ENCODE measurements at places on chromosomes 3 and 15.

DNA sequence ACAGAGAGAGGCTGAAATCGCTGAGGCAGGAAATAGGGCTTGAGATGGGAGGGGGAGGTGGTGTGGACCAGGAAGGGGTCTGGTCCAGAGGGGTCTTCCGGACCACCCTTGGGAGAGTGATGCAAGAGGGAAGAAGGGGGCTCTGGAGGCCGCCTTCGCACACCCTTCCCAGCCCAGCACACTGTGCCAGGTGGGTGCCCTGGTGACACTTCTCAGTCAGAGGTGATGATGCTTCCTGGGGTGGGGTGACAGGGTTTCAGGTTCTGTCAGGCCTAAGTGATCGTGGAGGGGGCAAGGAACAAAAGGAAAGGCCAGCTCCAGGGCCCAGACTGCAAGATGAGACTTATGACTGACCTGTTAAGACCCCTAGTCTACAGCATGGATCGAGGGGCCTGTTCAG, 12.7 kb downstream of the SEMA3G start:
- DNase-seq, result no peak

GRCh38 chr3:53089511-53089910, 40.7 kb downstream of the RFT1 start:
- no peak for DNase-seq

DNA sequence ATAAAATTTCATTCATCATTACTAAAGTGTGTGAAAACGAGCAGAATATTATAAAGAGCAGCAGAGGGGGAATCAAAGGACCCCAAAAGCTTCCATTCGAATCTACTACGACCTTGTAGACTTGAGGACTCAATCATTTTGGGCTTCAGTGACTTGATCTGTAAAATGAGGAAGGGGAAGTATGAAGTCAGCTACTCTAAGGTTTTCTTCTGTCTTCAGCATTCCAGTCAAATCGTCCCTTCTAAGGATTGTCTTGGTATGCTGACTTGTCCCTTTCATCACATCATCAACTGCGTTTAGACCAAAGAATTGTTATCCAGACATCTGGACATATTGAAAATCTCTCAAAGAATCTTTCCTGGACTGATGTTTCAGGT, 44.8 kb downstream of the PLD1 start:
- no peak for DNase-seq

DNA sequence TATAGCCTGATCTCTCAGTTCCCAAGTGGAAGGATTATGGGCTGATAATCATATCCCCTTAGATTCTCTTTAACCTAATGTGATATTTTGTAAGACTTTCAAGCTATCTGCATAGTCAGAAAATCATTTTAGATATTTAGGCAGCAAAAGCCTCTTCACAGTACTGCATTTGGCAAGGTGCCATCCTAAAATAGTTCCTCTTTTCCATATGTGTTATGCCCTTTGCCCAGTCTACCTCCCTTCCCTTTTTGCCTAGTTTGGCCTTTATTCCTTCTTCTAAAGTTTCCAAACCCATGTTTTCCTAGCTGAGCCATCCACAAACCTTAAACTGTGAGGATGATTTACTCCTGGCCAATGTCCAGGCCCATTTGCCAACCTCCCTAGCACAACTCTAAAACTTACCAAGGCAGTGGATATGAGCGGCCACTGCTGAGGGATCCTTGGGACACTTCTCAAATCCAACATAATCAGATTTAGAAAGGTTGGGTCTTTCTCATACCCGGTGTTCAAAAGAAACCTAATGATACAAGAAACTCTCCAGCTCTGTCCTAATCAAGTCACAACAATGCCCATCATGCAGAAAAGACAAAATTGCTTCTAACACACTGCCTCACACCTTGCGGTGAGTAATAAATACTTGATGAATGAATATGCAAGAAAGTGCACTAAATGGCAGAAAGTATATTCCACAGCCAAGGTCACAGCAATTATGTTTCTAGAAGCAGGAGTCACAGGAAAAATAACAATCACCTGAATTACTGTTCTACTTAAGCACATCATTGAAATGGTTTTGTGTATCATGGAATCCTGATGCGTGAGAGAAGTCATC, 493.9 kb downstream of the NLGN1 start:
- DNase-seq, result no peak

DNA sequence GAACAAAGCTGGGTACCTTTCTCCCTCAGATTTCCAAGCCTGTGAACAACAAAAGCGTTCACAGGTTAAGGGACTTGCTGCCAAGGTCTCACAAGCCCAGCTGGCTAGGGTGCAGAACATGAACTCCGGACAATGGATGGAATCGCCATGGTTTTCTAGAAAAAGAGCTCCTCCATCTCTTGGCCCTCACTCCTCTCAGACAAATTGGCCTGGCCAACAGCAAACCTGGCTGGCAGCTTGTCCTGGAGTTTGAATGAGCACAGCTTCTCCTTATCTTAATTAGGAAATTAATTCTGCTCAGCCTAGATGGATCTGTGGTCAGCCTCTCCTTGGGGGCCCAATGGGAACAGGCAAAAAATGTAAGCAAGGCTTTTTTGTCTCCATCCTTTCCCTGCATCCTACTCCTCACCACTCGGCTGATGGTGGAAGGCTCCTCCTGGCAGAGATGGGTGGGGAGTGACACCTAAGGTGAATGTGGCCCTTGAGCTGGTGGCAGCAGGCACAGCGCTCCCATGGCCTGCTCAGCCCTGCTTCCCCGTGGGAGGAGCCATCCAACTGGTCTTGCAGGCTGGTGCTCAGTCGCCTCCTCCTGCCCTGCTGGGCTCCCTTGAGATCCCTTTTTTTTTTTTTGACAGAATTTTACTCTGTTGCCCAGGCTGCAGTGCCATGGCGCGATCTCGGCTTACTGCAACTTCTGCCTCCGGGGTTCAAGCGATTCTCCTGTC, 5.8 kb downstream of the KLHL25 start:
- no peak for DNase-seq

GRCh38 chr3:49805897-49806701, 3.0 kb downstream of the INKA1 start:
- DNase-seq, result no peak

GRCh38 chr15:68449389-68449788, 17.4 kb upstream of the ITGA11 start:
- no peak for DNase-seq

GRCh38 chr3:55264919-55265318, 222.2 kb downstream of the WNT5A start:
- no peak for DNase-seq

GRCh38 chr3:124605781-124606579, 124.3 kb upstream of the UMPS start:
- no peak for DNase-seq

DNA sequence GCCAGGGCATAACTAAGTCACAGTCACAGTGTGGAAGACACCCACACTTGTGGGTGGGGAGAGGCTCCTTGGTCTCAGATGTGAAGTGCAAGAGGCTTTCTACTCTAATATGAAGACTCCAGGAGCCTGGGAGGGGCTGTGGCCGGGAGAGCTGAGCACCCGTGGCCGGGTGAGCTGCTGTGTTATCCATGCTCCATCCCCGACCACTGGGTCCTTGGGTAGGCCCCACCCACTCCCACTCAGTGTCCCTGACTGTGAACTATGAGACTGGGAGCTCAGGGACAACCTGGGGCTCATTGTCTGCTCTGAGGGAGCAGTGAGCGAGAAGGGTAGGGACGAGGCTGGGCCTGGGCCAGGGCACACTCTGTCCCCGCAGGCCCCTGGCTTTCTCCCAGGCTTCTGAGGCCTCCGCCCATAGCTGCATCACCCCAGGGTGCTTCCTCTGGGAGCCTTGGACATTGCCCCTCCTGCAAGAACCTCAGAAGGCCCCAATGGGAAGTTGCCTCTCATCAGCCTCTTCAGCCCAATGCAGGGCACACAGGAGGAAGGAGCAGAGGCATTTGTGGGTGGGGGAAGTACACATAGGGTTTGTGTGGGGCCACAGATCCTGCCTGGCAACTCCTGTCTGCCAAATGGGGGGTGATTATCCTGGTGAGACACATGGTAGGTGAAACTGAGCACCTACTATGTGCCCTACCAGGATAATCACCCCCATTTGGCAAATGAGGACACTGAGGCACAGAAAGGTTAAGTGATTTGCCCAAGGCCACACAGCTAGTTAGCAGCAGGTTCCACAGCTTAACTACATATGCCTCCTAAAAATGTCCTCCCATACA, 2.4 kb downstream of the ANPEP start:
- no peak for DNase-seq

DNA sequence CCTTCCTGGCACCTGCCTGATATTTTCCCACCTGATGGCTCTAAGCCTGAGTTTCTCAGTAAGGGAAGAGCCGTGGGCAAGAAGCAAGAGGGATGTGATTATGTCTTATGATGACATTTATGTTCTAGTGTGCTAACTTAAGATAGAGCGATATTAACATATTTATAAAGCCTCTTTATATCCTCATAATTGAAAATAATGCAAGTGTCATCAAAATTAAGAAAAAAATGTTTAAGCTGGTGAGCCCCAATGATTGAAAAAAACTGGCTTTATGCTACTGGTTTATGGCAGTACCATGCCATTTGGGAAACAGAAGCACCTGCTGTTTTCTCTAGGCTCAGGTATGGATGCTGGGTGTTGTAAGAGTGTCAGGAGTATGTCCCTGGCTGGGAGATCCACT, 431.5 kb upstream of the TPM1 start:
- DNase-seq, result no peak

- DNase-seq, result no peak
Observed at GRCh38 chr3:105829229-105829628, 39.6 kb downstream of the CBLB start.

DNA sequence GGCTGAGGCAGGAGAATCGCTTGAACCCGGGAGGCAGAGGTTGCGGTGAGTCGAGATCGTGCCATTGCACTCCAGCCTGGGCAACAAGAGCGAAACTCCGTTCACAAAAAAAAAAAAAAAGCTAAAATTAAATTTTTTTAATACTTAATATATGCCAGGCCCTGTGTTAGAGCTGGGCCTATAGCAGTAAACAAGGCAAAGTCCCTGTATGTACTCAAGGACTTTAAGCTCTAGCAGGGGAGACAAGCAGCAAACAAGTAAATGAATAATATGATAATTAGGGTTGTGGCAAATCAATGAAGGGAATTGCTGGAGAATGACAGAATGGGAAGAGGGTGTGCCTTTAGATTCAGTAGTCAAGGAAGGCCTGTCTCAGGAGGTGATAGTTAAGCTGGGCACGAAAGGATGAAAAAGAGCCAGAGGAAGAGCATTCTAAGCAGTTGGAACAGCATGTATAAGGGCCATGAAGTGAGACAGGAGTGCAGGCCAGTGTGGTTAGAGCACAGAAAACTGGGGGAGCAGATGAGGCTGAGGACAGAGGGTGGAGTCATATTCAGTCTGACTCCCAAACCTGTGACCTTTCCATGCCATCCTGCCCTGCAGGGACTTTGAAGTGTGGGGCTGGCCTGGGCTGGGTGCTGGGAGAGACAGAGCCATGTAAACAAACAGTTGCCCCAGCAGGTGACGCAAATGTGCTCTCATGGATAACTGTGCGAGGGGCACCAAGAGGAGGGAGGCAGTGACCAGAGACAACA, 6.6 kb upstream of the RAF1 start:
- no peak for DNase-seq

GRCh38 chr3:141605883-141606282, 119.1 kb downstream of the RASA2 start:
- no peak for DNase-seq

DNA sequence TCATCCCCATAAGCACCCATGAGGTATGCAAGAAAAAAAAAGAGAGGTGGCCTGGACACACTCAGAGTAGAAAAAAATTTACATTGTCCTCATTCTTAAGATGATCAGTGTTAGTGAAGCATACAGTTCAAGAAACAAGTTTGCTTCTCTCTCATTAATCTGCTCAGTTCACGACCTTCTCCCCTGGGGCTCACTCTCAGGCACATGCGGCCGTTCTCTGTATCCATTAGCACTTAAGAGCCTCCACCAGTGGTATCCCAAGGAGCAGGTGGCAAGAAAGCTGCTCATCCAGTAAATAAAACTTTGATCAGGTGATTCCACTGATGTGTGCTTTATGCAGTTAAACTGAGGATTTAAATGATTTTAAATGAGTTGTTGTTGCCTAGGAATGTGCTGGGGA, 57.4 kb downstream of the ARHGAP31 start:
- no peak for DNase-seq

GRCh38 chr3:71444028-71444860, 139.3 kb downstream of the FOXP1 start:
- DNase-seq, result no peak

DNA sequence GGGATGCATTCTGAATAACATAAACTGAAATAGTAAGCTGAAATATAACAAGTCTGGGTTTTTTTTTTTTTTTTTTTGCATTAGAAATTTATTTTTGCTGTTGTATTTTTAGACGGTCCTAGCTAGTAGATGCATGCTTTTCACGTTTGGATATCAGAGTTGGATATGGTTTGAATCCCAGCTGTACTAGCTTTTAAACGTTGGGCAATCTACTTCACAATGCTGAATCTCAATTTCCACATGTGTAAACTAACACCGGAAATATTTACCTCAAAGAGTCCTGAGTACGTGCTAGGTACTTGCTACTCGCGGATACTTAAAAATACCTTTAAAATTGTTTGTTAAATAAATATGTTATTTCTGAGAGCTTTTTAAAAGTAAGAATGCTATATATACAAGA, 139.8 kb downstream of the BBX start:
- DNase-seq, result no peak

DNA sequence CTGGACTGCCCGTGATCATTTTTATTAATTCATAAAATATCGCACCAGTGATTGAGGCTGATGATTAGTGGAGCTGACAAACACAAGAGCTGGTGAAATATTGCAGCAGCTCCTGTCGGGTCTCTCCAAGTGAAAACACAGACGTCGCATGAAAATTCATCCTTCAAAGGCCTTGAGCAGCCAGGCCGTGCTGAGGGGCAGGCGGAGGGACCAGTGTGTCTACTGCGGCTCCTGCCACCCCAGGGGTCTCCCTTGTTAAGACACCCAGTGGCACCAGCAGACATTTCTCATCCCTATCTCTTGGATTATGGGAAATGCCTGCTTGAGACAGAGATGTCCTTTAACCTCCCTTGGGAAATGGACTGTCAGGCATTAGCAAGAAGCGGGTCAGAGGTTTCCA, 289.4 kb upstream of the TLE3 start:
- DNase-seq, result no peak

GRCh38 chr15:92883163-92883875, 16.8 kb upstream of the CHD2 start:
- DNase-seq, result no peak

GRCh38 chr3:170602556-170602955, 16.7 kb upstream of the SLC7A14 start:
- no peak for DNase-seq

GRCh38 chr15:69576035-69576526, 123.5 kb downstream of the RPLP1 start:
- DNase-seq, result peak; percentile 18

DNA sequence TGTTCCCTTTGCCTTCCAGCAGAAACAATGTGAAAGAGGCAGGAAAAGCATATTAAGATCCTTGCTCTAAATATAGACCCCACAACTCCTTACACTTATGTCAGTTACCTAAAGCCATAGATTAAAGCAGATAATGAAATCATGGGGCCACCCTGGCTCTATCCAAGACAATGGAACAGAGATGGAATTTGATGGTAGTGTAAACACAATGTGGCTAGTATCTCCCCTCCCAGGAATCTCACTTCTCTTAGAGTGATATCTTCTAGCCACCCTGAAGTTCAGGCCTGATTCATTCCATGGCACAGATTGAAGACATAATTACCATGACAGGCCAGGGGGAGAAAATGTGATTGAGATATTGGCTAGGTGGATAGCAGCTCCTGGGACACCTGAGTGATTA, 32.6 kb downstream of the GALNT15 start:
- DNase-seq, result no peak

Data from NCI-H1092 (cell line).